ENCODE measurements at places on chromosomes 16 and 17.

DNA sequence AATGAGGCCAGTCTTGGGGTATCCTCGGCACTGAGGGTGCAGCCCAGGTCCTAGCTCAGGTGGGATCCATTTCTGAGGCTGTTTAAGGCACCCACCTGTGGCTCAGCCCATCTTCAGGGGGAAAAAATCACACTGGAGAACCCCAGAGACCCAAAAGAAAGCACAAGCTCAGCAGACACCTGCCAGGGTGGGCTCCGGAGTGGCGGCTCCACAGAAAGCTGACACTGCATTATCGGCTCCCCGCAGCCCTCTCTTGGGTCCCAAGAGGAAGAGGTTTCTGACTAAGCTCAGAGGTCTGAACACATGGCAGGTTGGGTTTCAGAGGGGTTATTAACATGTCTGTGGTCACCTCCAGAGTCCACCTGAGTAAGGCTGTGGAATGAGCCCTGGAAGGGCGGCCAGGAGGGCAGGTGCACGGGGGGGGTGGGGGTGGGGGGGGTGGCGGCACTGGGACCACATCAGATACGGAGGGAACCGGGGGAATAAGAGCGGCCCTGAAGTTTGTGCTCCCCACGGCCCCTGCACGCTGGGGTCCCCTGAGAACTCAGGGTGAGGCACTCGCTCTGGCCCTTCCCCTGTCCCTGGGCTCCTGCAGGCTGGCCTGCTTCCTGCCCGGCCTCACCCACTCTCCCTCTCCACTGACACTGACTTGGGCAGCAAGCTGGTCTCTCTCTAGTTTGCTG lies 79.5 kb downstream of the TIMM22 start:
- no peak for DNase-seq

DNA sequence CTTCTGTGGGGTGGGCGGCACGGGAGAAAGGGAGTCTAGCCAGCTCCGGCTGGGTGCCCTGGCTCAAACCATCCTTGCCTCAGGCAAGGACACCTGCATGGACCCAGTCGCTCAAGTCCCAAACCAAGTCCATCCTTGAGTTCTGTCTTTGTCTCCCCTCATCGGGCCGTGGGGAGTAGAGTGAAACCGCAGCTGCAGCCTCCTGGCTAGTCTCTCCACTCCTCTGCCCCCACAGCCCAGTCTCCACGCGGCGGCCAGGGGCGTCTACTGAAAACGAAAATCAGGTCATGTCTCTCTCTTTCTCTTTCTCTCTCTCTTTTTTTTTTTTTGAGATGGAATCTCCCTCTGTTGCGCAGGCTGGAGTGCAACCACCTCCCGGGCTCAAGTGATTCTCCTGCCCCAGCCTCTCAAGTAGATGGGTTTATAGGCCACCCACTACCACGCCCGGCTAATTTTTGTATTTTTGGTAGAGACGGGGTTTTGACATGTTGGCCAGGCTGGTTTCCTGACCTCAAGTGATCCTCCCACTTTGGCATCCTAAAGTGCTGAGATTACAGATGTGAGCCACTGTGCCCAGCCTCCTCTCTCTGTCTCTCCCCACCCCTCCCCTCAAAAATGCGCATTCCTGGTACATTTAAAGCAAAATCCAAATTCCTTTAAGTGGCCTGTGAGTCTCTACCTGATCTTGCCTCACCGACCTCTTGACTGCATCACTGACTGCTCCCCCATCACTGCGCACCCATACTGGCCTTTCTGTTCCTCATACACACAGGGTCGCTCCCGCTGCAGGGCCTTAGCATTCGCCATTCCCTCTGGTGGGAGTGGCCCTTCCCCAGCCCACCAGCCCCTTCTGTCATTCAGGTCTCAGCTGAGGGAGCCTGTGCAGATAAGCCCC lies 17.7 kb upstream of the RMI2 start:
- no peak for DNase-seq

DNA sequence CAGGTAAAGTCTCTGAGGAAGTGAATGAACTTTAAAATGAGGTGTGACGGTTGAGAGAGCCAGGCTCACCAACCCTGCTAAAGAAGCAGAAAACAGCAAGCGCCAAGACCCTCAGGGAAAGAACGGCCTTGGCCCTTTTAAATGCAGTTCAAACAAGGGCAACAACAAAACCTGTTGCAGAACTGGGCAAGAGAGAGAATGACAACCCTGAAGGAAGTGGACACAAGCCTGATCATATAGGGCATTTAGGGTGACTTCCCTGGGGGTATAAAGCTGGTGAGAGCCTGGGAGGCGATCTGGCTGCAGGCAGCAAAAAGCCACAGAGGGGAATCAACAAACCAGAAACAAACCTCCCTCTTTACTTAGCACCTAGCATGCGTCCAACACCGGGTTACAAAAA lies 1.0 kb downstream of the CPPED1 start:
- DNase-seq = no peak

DNA sequence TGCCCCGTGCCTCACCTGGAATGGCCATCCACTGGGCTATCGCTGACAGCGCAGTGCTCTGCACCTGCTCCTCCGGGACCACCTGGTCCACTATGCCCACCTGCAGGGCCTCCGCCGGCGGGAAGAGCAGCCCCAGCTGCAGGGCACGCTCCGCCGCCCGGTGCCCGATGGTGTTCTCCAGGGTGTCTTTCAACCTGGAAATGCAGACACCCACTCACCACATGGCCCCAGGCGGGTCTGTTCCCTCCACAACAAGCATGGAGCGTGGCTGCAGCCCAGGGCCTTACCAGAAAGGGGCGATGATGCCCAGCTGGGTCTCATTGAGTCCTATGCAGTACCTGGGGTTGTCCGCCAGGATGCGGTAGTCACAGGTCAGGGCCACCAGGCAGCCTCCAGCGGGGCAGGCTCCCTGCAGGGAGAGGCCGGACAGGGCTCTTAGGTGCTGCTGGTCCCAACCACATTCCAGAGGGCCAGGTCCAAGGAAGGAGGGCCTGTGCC lies 6.8 kb downstream of the DNASE1L2 start:
- no peak for DNase-seq

- no peak for DNase-seq
These were observed 5.8 kb upstream of the TNRC6A start for GRCh38 chr16:24723663-24724062.

DNA sequence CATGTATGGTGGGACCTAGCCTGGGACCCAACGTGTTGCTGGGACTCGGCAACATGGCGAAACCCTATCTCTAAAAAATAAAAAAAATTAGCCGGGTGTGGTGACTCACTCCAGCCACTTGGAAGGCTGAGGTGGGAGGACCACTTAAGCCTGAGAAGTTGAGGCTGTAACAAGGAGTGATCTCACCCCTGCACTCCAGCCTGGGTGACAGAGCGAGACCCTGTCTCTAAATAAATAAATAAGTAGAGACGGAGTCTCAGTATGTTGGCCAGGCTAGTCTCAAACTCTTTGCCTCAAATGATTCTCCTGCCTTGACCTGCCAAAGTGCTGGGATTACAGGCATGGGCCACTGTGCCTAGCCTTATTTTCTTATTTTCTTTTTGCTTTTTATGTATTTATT lies 10.1 kb upstream of the CNP start:
- DNase-seq = no peak

DNA sequence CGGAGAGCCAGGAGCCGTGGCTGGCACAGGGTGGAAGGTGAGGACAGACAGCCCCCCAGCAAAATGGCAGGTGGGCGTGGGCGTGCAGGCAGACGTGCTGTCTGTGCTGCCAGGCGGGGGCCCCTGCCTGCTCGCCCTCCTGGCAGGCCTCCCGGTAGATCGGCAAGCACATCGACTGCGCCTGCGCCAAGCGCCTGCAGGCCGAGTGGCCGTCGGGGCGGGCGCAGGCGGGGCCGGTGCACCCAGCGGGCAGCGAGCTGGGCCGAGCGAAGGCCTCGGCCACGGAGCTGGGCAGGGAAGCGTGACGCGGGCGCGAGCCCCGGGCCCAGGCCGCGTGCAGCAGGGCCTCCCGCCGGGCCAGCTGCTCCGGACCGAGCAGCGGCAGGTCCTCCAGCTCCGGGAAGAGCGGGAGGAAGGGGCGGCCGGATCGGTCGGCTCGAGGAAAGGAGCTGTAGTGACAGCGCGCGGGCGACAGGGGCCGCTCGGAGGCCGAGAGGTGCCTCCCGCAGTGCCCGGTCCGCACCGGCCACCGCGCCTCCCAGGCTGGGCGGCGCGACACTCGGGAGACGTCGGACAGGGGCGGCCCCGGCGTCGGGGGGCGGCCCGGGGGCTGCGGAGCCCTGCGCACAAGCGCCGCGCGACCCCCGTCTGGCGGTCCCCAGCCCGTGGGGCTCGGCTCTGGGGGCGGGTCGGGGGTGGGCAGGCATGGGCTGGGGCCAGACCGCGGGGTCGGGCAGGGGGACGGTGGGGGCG lies 16.9 kb downstream of the GRIN2C start:
- DNase-seq = no peak

Measured in epithelial cell of prostate (primary cell).